CD14-positive monocyte (primary cell): ENCODE measurements at places on chromosomes 4 and X.

GRCh38 chr4:100087743-100088142, 102.5 kb downstream of the DDIT4L start:
- DNase-seq, result no peak

GRCh38 chr4:175413561-175413960, 398.5 kb downstream of the GPM6A start:
- no peak for DNase-seq

- DNase-seq, result no peak
These were observed 81.4 kb downstream of the DOCK11 start for GRCh38 chrX:118577041-118577440.

DNA sequence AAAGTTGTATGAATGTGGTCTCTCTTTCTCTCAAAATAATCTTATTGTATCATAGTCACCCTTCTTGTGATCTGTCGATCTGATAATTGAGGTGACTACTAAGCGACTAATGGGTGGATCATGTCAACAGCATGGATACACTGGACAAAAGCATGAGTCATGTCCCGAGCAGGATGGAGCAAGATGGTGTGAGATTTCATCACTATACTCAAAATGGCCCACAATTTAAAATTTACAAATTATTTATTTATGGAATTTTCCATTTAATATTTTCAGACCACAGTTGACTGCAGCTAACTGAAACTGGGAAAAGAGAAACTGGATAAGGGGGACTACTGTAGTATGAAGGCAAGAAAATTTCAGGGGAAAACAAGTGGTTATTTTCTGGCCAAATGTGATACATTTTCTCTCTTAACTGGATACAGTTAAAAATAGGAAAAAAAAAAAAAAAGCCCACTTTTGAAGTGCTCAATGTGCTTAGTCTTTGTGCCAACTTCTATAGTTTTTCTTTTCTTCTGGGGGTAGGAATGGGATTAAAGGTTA, 25.3 kb downstream of the FAM241A start:
- DNase-seq, result peak; percentile 83

- no peak for DNase-seq
These were observed 31.8 kb downstream of the ARSD start for GRCh38 chrX:2897311-2897689.

GRCh38 chrX:11968991-11969390, 169.3 kb upstream of the FRMPD4 start:
- DNase-seq, result no peak

DNA sequence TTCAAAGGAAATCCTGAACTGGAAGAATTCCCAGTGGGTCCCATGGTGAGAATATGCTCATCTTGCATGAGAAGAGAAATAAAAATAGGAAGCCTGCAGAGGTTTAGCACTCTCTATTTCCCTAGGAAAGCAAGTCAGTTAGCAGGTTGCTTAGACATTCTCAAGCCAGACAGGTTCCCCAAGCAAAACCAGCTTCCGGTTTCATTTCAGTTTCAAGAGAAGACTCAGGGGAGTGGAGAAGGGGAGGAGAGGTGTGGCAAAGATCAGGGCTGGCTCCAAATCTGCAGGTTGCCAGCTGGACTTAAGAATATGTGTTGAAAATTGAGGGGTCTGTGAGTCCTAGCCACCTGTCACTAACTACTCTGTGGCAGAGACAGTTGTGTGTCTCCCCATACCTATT, 107.5 kb downstream of the CLNK start:
- no peak for DNase-seq

DNA sequence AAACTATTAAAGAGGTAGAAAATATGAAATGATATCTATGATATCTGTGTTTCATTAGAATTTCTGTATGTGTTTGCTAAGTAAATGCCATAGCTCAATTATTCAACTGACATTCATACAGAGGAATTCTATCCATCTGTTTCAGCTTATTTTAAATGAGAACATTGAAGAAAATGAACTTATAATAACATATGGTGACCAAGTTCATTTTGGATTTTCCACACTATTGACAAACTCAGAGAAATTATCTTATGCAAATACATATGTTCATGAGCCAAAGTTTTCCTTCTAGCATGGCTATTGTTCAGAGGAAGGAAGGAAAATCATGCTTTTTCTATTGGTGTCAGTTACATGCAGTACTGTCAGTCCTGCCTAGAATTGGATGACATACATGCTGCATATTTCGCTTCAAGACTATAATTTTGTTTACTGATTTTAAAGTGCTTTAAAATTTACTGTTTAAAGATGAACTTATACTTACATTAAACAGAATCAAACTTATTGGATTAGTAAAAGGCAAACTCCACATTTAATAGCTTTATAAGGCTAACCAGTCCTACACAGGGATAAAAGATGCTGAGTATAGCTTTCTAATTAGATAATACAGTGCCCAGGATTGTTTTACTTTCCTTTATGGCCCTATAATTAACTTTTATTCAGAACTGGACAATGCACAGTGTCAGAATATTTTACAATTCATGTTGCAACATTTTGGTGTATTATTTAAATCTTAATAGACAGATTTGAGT, 646.2 kb downstream of the TRAM1L1 start:
- DNase-seq, result no peak

- DNase-seq, result peak; percentile 8
These were observed 51.0 kb upstream of the NHSL2 start for GRCh38 chrX:71859637-71860036.

DNA sequence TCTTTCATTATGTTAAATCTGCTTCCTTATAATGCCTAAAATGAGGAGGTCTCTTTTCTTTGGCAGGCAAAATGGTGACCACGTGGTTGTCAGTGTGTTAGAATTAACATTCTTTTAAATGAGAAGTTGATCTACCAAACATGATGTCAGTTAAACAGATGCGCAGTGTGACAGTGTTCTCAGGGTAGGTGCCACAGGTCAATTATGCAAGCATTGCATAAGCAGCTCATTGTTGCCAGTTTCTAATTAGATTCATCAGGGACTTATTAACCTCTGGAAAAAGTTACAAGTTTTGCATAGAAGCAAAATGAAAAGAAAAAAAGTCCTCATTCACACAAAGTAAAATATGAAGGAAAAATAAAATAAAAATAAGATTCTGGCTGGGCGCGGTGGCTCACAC, 324.1 kb upstream of the GALNT7 start:
- no peak for DNase-seq

DNA sequence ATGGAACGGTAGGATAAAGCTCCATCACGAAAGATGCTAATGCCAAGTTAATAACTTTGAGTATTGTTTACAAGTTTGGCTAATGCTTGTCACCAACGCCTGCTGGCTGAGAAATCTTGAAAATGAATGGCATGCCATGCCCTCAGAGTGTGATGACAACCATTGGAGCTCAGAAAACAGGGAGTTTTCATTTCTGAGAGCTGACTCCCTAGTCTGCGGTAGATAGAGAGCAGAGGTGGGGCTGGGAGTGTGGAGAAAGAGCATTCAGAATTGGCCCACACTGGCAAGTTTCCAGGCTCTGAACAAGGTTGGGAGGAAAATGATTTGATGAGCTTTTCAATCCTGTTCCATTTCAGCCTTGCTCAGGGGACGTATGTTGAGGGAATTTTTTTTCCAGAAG, 183.9 kb downstream of the CPEB2 start:
- no peak for DNase-seq

- peak; percentile 10 for DNase-seq
These were observed 134.5 kb upstream of the RASGEF1B start for GRCh38 chr4:81606166-81606565.

GRCh38 chrX:17459008-17459611, 84.1 kb downstream of the NHS start:
- DNase-seq, result no peak

GRCh38 chrX:155215443-155216178, 649 bp upstream of the VBP1 start:
- no peak for DNase-seq

GRCh38 chr4:77582156-77582555, 23.5 kb upstream of the CXCL13 start:
- DNase-seq, result no peak

GRCh38 chr4:114539985-114540384, 58.6 kb upstream of the UGT8 start:
- DNase-seq, result no peak

DNA sequence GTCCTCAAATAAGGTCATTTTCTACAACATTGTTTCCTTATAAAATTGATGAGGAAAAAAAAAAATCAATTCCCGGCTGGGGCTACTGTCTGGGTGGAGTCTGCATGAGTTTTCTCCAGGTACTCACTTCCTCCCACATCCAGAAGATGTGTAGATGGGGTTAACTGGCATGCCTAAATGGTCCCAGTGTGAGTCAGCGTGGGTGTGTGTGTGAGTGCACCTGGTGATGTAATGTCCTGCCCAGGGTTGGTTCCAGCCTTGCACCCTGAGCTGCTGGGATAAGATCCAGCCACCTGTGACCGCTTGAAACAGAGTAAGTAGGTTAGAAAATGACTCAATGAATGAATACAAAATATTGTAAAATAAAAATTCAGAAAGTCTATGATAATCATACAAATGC, 11.1 kb downstream of the USP26 start:
- no peak for DNase-seq

DNA sequence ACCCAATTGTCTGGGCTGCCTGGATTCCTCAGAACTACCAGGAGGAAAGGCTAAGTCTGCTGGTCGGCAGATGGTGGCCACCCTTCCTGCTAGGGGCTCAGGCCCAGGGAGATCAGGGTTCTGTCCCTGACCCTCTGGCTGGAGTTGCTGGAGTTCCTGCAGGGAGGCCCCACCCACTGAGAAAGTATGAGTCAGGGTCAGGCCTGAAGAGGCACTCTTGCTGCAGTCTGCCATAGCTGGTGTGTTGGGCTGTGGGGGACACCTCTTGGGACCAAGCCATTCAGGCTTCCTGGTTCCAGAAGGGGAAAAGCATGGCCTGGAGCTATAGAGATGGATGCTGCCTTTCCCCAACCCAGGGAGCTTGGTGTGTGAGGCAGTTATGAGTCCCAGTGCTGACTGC, 40.4 kb upstream of the PCDH18 start:
- DNase-seq, result no peak

- DNase-seq, result no peak
These were observed 190.9 kb downstream of the FAT4 start for GRCh38 chr4:125505621-125506020.
